ENCODE measurements at places on chromosomes 7 and 10.

DNA sequence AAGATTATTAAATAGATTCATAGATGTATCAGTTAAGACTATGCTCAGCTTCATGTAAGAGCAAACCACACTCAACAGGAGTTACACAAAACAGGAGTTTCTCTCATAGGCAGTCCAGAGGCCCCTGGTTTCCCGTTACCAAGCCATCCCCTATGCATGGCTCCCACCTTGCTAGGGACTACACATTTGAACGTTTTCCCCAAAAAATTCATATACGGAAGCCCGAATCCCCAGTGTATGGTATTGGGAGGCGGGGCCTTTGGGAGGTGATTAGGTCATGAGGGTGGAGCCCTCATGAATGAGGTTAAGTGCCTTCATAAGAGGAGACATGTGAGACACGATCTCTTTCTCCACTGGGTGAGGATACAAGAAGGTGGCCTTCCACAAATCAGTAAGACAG is 29.1 kb downstream of the RSU1 start:
- no peak for DNase-seq

- no peak for DNase-seq
Observed at GRCh38 chr7:33591490-33591889, 313.8 kb upstream of the BMPER start.

DNA sequence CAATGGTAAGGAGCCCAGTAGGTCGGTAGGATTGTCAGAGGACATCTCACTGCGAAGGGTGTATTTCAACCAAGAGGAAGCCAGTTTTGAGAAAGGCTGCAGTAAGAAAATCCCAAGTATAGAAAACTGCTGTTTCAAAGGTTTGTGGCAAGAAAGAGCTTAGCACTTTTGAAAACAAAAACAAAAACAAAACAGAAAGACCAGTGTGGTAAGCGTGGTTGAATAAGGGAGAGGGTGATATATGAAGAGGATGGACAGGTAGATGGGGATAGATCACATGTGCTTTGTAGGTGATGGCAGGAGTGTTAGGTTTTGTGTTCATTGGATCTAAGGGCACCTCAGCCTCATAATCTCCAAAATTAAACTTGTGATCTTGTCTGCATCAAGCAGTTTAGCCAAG is 141.6 kb upstream of the WNT16 start:
- DNase-seq, result no peak

DNA sequence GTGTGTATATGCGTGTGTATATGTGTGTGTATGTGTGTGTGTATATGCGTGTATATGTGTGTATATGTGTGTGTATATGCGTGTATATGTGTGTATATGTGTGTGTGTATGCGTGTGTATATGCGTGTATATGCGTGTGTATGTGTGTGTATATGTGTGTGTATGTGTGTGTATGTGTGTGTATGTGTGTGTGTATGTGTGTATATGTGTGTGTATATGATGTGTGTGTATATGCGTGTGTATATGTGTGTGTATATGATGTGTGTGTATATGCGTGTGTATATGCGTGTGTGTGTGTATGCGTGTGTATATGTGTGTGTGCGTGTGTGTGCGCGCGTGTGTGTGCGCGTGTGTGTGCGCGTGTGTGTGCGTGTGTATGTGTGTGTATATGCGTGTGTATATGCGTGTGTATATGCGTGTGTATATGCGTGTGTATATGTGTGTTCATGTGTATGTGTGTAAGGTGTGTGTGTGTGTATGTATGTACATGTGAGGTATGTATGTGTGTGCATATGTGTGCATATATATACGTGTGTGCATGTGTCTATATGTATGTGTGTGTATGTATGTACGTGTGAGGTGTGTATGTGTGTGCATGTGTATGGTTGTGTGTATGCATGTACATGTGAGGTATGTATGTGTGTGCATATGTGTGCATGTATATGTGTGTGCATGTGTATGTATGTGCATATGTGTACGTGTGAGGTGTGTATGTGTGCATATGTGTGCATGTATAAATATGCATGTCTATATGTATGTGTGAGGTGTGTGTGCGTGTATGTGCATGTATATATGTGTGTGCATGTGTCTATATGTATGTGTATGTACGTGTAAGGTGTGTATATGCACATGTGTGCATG is 6.0 kb downstream of the UCN3 start:
- DNase-seq, result no peak

GRCh38 chr7:100603726-100604027 is 1.5 kb downstream of the PCOLCE start:
- DNase-seq, result no peak

DNA sequence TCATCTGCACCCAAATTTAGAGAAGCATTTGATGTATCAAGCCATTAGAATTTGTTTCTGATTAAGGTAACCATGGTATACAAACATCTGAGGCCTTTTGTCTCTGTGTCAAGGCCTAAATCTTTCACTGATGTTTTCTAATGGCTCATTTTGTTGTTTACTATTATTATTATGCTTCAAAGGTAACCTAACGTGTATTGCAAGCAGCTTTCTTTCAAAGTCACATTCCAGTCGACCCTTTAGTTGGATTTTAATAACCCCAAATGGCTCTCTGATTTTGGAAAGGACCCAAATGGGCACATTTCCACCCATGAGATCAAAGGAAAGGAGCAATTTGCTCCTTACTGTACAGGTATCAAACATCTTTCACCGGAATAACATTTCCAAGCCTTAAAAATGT is 46.7 kb upstream of the WNT16 start:
- no peak for DNase-seq

GRCh38 chr10:49081547-49082275 is 33.6 kb downstream of the VSTM4 start:
- DNase-seq, result no peak

DNA sequence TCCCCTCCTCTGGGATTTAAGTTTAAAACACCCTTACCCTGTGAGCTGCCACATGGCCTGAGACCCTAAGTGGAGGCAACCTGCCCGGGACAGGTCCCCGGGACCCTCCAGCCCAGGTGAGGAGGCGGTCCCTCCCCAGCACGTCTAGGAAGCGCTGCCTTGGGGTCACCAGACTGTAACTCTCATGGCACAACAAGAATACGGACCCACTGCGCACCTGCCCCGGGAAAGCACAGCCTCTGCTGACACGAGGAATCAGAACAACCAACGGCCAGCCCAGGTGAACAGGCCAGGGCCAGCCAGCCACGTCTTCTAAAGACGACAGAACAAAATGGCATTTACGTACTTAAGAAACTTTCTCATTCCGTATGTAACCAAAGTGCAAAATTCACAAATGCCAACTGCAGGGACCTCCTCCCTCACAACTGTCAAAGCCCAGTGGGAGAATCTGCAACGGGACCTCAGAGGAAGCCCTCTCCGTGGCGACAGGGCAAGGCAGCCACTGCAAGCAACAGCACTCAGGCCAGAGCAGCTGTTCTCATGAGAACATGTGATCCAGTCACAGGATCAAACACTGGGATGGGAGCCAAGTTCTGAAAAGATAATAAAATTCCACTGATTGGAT is 208.4 kb downstream of the DIP2C start:
- DNase-seq, result no peak

GRCh38 chr7:12422554-12423320 is 19.1 kb upstream of the VWDE start:
- no peak for DNase-seq

GRCh38 chr7:103680161-103681144 is 234.4 kb upstream of the SLC26A5 start:
- no peak for DNase-seq

GRCh38 chr7:43557831-43558495 is 24.9 kb upstream of the STK17A start:
- no peak for DNase-seq

GRCh38 chr10:34119456-34119855 is 695.6 kb downstream of the PARD3 start:
- DNase-seq, result no peak

- DNase-seq, result no peak
Observed at GRCh38 chr7:8579661-8580194, 146.3 kb downstream of the NXPH1 start.

- DNase-seq, result no peak
Observed at GRCh38 chr7:14389181-14389591, 399.7 kb upstream of the ETV1 start.

DNA sequence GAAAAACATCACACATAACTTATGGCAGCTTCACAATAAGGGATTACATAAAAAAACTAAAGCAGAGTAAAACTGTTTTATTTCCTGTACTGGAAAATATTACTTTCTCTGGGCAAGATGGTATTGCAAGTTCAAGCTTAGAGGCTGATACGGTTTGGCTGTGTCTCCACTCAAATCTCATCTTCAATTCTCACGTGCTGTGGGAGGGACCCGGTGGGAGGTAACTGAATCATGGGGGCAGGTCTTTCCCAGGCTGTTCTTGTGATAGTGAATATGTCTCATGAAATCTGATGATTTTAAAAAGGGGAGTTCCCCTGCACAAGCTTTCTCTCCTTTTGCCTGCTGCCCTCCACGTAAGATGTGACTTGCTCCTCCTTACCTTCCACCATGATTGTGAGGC is 5.1 kb upstream of the LRRC27 start:
- DNase-seq, result no peak

GRCh38 chr10:48879451-48879850 is 60.2 kb downstream of the LRRC18 start:
- DNase-seq, result no peak

DNA sequence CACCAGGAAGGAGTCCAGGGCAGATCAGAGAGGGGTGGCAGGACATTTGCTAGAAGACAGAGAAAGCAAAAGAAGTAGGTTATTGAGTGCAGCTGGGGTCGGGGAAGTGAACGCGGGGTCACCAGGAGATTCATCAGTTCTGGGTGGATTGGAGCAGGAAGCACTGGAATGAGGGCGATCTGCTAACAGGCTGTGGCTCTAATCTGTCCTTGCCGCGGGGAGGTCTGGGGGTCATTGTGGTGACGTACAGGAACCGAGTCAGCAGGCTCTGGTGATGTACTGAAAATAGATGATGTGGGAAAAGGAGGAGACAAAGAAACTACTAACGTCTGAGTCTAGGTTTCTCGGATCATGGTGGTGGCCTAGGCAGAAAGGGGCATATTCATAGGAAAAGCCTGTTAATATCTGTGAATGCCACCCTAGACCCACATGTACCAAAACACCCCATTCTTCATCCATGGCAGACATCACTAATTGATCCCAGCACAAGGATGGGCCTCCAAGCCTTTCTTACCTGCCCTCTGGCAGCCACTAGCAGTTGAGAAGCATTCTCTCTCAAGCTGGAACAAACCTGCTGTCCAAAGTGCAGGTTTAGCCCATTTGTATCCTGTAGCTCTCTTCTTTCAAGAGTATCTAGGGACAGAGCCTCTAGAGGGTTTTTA is 134.5 kb downstream of the C10orf105 start:
- DNase-seq, result no peak

DNA sequence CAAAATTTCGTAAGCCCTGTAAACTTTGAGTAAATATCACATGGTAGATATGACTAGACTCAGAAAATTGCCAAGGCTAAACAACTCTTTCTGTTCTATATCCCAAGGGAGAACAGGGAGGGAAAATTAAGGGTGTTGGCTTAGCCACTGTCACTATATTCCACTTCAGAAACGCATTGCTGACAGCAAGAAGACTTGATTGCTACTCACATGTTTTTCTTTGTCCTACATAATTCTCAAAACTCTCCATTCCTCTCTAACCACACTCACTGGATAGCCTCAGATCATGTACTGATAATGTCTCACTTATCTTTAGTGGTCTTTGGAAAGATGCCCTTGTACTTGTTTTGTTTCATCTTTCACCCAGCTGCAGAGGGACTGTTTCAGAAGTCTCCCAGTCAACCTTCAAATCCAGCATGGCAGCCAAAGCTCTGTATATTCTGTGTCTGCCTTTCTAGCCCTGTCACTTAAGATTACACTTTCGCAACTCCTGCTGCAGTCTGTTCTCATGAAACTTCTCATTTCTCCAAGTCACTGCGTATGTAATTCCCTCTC is 582.4 kb upstream of the FZD8 start:
- no peak for DNase-seq

DNA sequence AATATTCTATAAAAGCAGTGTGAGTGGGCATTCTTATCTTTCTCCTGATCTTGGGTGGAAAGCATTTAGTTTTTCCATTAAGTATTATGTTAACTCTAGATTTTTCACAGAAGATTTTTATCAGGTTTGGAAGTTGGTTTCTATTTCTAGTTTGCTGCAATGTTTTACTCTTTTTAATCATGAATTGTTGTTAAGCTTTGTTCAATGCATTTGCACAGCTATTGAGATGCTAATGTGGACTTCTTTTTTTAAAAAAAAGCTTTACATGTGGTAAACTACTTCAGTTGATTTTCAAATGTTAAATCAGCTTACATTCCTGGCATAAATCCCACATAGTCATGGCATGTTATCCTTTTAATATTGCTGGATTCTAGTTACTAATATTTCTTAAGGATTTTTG is 363.6 kb upstream of the NRP1 start:
- no peak for DNase-seq

DNA sequence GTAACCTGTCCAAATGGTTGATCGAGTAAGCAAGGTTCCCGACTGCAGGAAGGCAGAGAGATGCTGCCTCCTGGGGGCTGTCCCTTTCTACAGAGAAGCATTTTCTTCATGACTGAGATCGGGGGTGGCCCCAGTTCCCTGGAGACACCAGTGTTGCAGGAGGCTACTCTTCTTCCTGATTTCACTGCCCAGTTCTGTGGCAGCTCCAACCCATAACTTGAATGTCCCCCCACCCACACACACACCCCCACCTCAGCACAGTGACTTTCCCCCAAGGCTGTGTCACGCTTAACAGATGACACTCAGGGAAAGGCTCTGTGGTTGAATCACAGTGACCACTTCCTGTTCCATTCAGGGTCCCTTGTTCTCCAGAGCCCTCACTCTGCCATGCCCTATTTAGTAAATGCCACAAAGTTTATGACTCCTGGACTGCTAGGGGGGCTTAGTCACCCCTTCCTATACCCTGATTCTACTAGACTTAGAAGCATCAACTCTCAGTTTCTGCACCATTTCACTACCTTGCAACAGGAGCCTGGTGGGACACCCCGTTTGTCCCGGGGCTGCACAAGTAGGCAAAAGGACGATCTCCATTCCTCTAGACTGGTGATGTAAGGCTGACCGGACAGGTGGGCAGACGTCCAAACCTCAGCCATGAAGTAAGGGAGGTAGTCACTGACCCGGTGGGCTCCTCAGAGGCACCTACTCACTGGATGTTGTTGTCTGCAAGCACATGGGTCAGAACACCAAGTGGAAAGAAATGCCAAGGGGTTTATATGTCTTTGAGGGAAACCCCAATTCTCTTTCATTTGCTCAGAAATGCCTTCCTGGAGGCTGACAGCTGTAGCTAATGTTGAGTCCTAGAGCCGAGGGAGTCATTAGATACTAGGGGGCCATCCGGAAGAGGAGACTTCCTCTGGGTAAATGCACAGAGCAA is 31.3 kb upstream of the SMC3 start:
- no peak for DNase-seq

DNA sequence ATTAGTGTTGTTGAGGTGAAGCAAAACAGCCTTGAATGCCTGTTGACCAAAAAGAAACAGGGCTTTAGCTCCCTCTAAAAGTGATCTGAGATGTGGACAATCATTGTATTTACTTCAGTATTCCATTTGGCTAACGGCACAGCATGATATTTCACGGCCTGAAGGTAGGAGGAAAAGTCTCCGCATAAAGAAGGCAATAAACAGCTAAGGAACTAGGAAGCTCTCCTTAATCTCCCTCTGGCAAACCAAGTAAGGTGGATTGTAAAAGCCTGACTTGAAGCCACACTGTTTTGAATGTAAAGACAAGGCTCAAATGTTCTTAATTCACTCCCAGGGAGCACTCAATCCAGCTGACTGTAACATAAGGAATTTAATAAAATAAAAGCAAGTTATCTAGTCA is 160.0 kb upstream of the ZNF804B start:
- no peak for DNase-seq
